HuH-7 (cell line): ENCODE measurements at places on chromosomes 4 and X.

- DNase-seq = no peak
Measured at GRCh38 chrX:7689791-7690412, 153.1 kb upstream of the VCX start.

DNA sequence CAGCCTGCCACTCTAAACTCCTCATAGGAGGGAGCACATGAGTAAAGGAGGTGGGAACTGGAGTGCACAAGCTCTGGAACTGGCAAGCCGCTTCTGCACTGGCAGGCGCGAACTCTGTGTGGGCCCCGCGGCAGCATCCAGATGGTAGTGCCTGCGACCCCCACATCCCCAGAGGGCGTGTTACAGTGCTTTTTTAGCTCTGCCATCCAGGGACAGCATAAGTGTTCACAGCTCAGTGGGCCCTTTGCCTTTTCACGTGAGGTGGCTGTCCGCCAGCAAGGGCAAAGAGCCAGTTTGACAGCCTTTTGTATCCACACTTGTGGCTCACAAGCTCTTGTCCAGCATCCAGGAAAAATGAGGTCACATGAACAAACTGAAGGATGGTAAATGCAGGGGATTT, 581.6 kb upstream of the DIAPH2 start:
- DNase-seq = no peak

GRCh38 chrX:3076416-3076991, 35.2 kb downstream of the ARSF start:
- DNase-seq = no peak

- no peak for DNase-seq
Measured at GRCh38 chr4:95701500-95702170, 138.3 kb upstream of the PDHA2 start.

DNA sequence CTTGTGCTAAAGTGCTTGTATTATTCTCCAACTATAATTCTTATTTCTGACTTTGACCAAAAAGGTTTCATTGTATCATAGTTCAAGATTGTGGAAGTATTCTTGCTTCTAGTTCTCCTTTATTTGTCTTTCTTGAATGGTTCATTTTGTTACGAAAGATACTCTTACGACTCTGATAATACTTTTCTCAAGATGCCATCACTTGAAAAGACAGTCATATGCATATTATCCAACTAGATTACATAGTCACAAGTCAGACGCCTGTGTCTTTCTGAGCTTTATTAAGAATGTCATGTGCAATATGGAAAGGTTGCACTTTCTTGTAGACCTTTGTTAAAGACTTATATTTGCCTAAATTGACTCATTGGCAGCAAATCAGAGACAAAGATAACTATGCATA, 71.4 kb upstream of the HPGD start:
- DNase-seq = no peak

DNA sequence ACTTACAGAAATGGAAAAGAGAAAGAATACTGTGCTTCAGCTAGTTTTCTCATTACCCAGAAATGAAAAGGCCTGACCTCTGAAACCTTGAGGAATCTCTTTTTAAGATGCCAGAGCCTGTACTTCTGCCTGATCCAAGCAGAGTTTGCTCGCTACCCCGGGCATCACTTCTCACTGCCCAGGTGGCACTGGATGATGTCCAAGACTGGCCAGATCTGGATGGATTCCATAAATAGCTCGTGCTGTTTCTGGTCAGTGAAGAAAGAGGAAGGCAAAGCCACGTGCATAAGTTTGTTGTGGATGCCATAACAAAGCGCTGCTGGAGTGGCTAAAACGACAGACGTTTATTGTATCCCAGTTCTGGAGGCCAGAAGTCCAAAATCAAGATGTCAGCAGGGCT, 133.5 kb downstream of the TBL1X start:
- no peak for DNase-seq

DNA sequence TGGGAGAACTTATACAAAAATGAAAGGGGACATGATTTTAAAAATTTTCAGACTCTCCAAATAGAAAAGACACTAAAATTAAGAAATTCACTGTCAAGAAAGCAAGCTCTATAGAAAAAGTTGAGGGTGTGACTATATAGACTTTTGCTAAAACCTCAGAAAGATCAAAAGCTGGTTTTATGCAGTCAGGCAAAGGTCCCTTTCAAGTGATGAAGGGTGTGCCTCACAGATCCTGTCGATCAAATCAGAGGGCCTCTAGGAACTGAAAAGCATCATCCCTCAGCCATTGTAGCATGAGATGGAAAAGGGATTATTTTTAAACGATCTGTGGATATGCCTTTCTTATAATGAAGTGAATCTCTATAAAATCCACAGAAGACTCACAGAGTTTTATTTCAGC, 116.5 kb downstream of the FAM13A start:
- DNase-seq = no peak

- DNase-seq = no peak
Measured at GRCh38 chr4:139145552-139145932, 31.5 kb downstream of the ELF2 start.

DNA sequence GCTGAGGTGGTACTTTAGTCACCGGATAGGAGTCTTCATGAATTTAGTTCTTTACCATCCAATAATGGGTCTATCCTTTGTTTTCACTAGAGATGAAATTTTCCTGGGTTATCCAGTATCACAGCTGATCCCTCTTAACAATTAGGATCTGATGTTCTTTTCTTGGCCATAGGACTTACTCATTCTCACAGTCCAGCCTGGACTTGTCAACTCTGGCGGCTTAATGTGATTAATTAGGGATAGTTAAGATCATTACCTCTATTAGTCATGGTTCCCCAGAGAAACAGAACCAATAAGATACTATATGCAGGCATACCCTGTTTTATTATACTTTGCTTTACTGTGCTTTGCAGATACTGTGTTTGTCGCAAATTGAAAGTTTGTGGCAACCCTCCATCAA, 272.7 kb upstream of the FAT4 start:
- DNase-seq = no peak
